Activated T-cell treated with anti-CD3 and anti-CD28 coated beads for 4 hours (primary cell): ENCODE measurements at places on chromosomes 4 and X.

- DNase-seq: no peak
These were observed 30.2 kb downstream of the AFF2 start for GRCh38 chrX:148530464-148531077.

DNA sequence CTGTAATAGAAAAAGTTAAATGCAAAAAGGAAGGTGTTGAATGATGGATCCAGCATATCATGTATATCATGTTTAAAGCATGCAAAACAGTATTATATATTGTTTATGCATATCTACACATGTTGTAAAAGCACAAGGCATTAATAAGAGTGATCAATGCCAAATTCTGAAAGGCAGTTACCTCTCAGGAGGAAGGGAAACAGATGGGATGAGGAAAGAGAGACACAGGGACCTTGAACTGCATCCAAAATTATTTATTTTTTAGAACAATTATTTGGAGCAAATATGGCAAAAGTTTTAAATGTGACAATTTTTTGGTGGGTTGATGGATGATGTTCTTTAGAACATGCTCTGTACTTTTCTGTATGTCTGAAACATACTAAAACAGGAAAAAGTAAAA is 193.4 kb downstream of the CLCN4 start:
- no peak for DNase-seq

DNA sequence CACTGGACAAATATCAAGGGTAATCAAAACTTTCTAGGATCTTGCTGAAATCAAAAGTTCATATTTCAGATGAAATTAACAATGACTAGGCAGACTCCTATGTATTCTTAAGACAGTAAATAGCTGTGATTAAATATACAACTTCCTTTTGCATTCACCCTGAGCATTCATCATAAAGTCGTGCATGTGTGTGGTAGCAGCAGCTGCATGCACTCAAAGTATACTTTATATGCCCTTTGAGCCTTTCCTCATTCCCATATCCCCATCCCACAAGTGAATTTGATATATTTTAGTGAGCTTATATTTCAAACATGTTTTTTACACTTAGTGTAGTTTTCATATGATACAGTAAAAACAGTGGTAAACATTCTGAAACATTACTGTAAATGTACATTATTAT is 959.0 kb downstream of the C4orf33 start:
- DNase-seq: no peak

- DNase-seq: no peak
These were observed 14.6 kb downstream of the TLR8 start for GRCh38 chrX:12920990-12921389.

GRCh38 chr4:114598191-114599121 is at the start of gene UGT8:
Gene UGT8 (plus strand): TSS chr4:114598807. CDS start chr4:114622881, 24,074 bp downstream.
- DNase-seq: peak; percentile 14

- no peak for DNase-seq
These were observed 46.3 kb downstream of the ALPK1 start for GRCh38 chr4:112343330-112344080.

DNA sequence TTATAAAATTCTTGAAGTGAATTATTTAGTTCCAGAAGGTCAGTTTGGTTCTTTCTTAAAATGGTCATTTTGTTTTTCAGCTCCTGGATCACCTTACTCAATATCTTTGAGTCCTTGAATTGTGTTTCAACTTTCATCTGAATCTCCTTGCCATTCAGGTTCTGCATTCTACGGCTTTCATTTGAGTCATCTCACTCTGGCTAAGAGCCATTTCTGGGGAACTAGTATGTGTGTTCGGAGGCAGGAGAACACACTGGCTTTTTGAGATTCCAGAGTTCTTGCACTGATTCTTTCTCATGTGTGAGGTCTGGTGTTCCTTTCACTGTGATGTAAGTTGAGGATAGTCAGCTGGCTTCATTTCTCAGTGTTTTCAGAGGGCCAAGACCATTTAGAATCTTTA is 708.4 kb upstream of the FRG1 start:
- no peak for DNase-seq

- no peak for DNase-seq
These were observed 285.3 kb downstream of the ANKRD50 start for GRCh38 chr4:124427095-124427767.

- DNase-seq: no peak
These were observed 349.7 kb upstream of the NOCT start for GRCh38 chr4:138665851-138666250.

DNA sequence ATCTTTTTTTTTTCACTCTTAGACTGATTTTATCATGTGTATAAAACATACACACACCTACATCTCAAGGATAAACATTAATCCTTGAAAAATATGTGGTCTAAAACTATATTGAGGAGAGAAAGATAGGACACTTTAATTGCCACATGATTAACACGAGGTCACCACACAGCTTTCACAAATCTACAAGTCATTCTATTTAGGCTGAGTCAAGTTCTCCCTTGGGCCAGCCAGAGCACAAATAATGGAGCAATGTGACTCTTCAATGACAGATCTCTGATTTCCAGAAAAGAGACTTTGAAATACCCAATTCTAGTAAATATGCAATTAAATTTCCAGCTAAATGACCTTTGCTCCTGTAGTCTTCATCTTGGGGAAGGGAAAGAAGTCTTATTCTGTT is 12.9 kb upstream of the ADH4 start:
- DNase-seq: no peak

- no peak for DNase-seq
These were observed 471.2 kb downstream of the GASK1B start for GRCh38 chr4:157701695-157701994.

DNA sequence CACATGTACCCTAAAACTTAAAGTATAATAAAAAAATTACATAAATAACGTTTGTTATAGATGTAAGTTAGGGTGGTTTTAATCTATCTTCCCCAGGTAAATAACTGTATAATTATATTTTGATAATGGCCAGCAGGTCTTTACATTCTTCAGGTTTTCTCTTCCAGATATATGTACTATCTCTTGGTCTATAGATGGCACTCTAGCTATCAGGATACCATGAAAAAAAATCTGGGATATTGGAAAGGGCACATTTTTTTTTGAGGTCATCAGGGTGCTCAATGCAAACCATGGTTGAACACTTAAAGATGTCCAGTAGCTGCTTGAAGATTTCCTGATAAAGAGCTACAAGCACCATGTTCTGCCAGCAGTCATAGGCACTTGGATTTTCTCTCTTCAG is 15.6 kb upstream of the ADH4 start:
- no peak for DNase-seq

DNA sequence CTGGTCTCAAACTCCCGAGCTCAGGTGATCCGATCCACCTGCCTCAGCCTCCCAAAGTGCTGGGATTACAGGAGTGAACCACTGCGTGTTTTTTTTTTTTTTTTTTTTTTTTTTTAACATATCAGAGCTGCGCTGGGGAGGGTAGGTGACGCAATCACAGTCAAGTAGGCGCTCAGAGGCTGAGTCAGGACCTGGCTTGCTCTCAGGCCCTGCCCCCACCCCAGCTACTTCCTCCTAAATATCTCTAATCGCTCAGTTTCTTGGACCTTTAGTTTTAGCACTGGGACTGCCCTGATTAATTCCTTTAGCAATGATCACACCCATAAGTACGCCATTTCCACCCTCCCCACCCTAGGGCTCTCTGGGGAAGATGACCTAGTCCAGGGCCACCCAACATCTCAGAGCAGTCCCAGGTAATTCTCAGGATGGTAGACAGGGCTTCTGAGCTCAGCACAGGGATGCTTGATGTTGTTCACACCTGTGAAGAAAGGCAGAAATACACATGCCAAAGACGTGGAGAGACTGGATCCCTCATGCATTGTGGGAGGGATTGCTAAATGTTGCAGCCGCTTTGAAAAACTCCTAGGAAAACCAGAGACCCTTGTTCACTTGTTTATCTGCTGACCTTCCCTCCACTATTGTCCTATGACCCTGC is 50.2 kb downstream of the DDX3X start:
- DNase-seq: peak; percentile 24

GRCh38 chr4:17707671-17708070 is 73.8 kb downstream of the FAM184B start:
- DNase-seq: no peak

- no peak for DNase-seq
These were observed 5.9 kb downstream of the RIPPLY1 start for GRCh38 chrX:106897259-106897658.

- no peak for DNase-seq
These were observed 128.8 kb upstream of the GPC4 start for GRCh38 chrX:133544115-133544514.

- no peak for DNase-seq
These were observed 58.7 kb upstream of the KDR start for GRCh38 chr4:55183926-55184599.

DNA sequence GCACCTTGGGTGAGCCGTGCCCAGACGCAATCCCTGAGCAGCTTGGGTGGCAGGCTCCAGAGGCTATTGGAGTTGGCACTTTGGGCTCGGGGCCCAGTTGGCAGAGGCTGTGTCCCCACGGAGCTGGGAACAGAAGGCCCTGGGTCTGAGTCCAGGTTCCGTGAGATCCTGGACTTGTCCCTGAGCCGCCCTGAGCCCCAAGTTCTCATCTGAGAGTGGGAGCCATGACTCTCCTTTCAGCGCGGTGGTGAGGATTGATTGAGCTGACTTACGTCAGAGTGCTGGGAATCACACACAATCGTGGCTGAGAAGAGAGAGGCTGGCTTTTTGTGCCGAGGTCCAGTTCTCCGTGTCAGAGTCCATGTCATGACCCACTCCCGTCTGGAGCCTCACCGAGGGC is 98.0 kb downstream of the PSAPL1 start:
- DNase-seq: no peak

- no peak for DNase-seq
These were observed 134.9 kb downstream of the C4orf33 start for GRCh38 chr4:129230846-129231245.

GRCh38 chrX:134628663-134629062 is 29.6 kb downstream of the PLAC1 start:
- DNase-seq: no peak

DNA sequence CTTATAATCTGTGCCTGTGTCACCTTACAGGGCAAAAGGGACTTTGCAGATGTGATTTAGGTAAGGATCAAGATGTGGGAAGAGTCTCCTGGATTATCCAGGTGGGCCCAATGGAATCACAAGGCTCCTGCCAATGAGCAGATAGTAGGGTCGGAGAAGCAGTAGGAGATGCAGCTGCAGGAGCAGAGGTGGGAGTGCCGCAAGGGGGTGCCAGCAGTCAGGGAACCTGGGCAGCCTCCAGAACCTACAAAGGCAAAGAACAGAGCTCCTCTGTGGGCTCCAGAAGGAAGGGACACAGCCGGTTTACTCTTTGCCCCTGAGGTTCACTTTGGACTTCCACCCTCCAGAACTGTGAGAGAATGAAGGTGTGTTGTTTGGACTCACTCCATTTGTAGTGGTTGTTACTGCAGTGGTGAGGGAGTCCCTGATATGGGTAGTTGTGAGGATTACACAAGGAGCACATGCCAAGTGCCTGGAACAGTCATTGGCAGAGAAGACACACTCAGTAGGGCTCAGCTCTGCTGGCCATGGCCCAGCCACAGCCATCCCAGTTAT is 318.5 kb downstream of the EVC2 start:
- DNase-seq: no peak

GRCh38 chrX:2463973-2464676 is 36.7 kb downstream of the DHRSX start:
- DNase-seq: no peak

- no peak for DNase-seq
These were observed 523.2 kb upstream of the IGFBP7 start for GRCh38 chr4:57633212-57633859.

DNA sequence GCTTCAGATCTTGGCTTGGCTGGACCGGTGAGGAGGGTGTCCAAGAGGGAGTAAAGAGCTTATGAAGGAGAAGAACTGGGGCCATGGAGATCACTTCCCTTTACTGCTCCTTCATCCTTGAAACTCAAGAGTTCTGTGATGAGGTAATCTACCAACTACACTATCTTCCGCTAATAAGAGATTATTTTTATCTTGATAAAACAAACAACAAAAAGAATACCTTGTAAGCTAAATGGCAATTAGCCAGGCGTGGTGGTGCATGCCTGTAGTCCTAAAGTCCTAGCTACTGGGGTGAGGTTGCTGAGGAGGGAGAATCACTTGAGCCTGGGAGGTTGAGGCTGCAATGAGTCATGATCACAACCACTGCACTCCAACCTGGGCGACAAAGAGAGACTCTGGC is 47.4 kb downstream of the HAUS3 start:
- no peak for DNase-seq

DNA sequence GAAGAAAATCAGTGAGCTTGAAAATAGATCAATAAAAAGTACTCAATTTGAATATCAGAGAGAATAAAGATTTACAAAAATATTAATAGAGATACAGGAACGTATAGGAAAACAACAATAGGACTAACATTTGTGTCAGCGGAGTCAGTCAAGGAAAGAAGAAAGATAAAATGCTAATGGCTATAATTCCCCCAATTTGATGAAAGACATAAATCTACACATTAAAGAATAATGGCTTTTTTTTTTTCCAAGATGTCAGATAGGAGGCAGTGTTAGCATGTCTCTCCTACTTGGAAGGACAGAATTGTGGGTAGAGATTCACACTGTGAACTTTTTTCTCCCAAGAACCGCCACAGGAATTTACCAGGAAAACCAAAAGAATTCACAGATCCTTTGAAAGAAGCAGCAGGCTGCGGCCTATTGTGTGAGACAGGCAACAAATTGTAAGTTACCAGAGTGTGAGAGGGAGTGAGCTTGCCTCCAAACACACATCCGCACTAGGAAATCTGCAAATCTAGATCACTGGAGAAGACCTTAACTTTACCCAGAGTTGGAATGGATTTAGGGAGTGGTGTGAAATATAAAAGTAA is 249.9 kb downstream of the PRDM5 start:
- DNase-seq: no peak

- DNase-seq: no peak
These were observed 971.2 kb upstream of the IGFBP7 start for GRCh38 chr4:58081356-58081755.

- DNase-seq: no peak
These were observed 44.8 kb upstream of the PPP2R2C start for GRCh38 chr4:6517171-6517570.

GRCh38 chrX:132435222-132435621 is 53.6 kb downstream of the MBNL3 start:
- no peak for DNase-seq

DNA sequence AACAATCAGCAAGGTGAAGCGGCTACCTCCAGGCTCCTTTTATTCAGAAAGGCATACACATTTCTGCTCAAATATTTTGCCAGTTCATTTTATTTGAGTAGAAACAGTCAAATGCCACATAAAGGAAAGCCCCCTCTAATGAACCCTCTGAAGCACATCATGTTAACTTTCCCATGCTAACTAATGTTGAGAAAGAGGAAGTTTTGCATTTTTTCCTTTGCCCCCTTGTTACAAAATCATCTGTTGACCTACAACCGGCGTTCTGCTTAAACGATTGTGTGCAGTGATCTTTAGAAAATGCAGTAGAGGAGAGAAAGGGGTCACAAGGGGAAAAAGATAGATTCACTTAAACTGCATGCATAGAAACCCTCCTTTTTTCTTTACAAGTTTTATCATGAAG is 25.2 kb upstream of the ATXN3L start:
- no peak for DNase-seq

- no peak for DNase-seq
These were observed 18.4 kb downstream of the XIAP start for GRCh38 chrX:123878252-123878721.
